ENCODE measurements at places on chromosomes 6 and 20. TPM values are rescaled to one million over a fixed set of nuclear protein-coding genes. Genes with fewer than 3 reads are reported as not detected.

BTBD9 gene
- 14.9 TPM for total RNA-seq

ULBP2 gene
- not detected for total RNA-seq

CST9 gene
- not detected for total RNA-seq

CD93 gene
- total RNA-seq: 0.05 TPM

GSTA3 gene
- not detected for total RNA-seq

TAAR6 gene
- total RNA-seq: not detected

BPIFB4 gene
- total RNA-seq: not detected

SRF gene
- total RNA-seq: 38.2 TPM

CTAGE9 gene
- total RNA-seq: not detected

SSR1 gene
- 124 TPM for total RNA-seq

LAMA5 gene
- total RNA-seq: 611 TPM

DZANK1 gene
- total RNA-seq: 6.5 TPM

DSE gene
- 80.5 TPM for total RNA-seq

PTGIS gene
- 33.3 TPM for total RNA-seq

CGAS gene
- total RNA-seq: 0.12 TPM

PPP1R16B gene
- total RNA-seq: 0.31 TPM

WFDC5 gene
- 0.74 TPM for total RNA-seq

ZGPAT gene
- 28.7 TPM for total RNA-seq

All from type B pancreatic cell (in vitro differentiated cells).